Myocyte (in vitro differentiated cells): ENCODE measurements at places on chromosomes 13 and 19.

DNA sequence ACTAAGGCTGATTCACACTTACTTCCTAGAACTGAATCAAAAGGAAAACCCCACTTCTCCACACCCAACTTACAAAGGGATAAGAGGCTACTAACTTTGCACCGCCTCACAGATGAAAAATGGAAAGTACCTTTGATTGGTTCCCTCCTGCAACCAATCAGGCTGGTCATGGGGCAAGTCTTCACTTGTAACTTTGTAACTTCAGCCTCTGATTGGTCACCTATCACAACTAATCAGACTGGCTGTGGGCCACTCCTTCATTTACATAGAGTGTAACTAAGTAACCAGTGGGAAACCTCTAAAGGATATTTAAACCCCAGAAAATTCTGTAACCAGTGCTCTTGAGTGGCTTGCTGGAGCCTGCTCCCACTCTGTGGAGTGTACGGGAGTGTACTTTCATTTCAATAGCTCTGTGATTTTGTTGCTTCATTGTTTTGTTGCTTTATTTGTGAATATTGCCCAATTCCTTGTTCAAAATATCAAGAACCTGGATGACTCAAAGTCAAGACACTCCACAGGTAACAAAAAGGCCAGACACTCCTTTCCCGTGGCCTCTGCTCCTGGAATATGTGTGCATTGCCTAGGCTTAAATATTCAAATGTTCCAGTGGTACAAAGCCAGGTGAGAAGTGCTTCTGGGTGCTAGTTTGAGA lies 50.5 kb downstream of the RFC3 start:
- no peak for DNase-seq

DNA sequence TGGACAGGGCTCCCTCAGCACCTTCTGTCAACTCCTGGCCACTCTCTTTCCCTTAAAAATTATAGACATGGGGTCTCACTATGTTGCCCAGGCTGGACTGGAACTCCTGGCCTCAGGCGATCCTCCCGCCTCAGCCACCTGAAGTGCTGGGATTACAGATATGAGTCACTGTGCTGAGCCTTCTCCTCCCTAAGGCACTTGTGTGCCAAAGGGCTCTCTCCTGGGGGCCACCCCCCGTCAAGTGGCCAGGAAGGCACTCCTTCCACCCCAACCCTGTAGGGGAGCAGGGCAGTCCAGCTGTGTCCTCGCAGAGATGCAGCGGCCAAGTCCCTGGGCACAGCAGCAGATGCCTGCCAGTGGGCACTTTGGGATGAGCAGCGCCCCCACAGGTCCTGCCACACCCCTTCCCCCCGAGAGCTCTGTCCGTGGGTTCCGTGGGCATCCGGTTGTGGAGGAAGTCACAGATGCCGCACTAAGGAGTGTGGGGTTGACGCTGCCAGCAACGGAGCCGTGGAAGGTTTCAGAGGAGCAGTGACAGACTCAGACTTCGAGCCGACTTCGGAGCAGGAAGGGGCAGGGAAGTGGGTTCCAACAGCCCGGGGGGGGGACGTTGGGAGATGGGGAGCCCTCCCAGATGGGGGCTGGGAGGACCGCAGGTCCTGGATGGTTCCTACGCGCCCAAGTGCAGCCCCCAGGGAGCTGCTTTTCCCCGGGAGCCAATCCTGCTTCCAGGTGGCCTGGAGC lies 3.3 kb upstream of the UQCR11 start:
- no peak for DNase-seq

DNA sequence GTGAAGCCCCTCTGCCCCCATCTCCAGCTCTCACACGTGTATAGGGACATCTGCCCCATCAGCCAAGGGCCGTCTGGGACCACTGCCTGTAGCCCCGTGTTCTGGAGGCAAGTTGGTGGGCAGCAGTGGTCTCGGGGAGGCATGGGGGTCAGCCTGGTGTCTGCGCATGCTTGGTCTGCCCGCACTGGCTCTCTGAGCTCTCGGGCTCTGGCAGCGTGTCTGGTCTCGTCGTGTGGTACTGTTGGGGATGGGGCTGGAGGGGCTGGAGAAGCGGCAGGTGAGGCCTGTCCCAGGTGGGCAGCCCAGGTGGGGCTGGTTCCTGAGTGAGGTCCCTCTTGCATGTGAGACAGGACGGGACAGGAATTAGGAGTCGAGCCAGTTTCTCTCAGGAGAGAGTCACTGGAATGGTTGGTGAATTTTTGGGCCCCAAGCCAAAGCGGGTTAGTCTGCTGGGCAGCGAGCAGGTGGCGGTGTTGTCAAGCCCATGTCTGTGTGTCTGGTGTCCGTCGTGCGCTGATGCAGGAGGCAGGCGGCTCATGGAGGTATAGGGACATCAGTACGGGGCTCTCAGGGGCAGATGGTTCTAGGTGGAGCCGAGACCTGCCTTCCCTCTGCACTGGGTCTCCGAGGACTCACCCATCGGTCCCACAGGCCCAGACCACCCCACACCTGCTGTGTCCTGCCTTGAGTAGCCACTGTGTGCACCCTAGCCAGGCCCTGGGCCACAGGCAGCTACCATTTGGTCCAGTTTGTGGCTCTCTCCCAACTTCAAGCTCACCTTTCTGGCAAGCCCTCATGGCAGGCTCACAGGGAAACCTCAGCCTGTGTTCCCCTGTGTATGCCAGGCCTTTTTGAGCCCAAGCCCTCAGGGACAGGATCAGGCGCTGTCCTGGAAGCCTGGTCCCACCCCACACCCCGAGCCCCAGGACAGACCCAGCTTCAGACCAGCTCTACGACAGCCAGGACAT lies 18.2 kb downstream of the COMP start:
- no peak for DNase-seq

- peak; percentile 12 for DNase-seq
These were observed 30.7 kb downstream of the HTR2A start for GRCh38 chr13:46866150-46866549.

GRCh38 chr13:38542601-38543000 lies 144.3 kb upstream of the FREM2 start:
- peak; percentile 60 for DNase-seq

GRCh38 chr13:37288057-37288720 lies 182.7 kb upstream of the CSNK1A1L start:
- no peak for DNase-seq

DNA sequence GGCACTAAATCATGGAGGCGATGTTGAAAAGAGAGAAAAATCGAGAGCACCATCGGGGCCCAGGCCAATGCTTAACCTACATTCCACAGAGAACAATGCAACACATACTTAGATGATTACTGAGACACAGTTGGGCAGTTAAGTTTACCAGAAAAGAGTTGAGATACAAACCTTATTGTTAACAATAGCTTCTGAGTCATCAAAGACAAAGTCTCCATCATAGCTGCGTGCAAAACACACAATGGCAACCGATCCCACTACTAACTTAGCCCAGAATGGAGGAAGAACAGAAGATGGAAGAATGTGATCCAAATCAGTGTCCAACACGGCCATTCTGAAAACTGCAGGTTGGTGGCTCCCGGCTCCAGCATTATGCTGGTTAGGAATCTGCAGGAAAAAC lies 6.2 kb downstream of the TMTC4 start:
- DNase-seq: peak; percentile 3

DNA sequence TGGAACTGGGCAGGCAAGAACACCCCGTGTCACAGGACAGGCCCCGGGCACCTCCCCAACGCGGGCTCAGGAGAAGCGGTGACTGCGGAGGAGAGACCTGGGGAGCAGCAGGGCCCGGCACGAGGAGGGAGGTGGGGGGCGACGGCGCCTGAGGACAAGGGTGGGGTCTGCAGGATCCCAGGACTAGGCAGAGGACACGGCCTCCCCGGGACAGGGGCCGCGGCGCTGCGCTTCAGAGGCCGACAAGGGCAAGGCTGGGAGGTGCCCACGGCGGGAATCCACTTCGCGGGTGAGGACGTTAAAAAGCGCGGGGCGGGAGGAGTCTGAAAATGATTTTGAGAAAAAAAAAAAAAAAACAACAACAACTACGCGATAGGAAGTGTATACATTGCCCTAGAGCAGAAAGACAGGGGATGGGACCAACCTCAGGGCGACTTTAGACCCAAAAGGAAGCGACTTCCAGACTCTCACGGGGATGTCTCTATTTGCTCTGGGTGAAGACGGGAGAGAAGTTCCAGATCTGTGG lies 44.9 kb downstream of the ZNF611 start:
- no peak for DNase-seq

- DNase-seq: no peak
These were observed 11.3 kb upstream of the LPAR6 start for GRCh38 chr13:48424212-48424611.

DNA sequence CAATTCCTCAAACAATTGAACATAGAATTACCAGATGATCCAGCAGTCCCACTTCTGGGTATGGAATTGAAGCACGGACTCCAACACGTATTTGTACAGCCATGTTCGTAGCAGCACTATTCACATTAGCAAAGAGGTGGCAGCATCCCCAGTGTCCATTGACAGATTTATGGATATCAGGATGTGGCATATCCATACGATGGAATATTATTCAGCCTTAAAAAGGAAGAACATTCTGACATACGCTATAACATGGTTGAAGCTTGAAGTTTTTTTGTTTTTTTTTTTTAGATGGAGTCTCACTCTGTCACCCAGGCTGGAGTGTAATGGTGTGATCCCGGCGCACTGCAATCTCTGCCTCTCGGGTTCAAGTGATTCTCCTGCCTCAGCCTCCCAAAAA lies 220.6 kb downstream of the ZIC5 start:
- no peak for DNase-seq

DNA sequence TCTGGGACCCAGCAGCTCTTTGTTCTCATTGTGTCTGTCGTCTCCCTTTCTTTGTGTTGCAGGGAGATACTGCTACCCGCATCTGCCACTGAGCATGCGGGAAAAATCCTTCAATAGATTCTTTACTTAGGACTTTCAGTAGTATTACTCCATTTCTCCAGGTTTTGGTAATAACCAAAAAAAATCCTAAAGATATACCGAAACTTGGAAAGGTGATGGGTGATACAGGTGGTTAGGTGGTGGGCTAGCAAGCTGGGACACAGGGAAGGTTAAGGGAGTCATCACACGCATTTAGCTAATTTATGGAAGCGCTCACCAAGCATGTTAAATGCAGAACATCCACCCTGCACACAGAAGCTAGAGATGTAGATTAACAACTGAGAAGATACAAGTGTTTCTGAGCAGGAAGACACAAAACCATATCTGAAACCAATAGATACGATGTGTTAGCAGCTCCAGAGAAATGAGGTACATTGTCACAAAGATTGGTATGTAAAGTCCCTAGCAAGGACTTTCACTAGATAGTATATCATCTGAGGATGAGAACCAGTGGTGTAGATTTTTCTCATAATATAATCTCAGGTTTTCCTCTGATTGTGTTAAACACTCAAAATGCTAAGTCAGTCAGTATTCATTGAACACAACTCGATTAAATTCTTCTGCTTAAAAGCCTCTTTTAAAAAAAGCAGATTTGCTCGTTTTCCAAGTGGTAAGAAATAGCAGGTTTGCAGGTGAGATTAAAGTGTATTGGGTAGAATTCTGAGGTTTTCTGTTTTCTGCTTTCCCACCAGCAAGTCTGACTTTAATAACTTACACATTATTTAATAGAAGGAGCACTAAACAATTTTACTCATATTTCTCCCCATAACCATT lies 1.2 kb upstream of the SLAIN1 start:
- DNase-seq: no peak

DNA sequence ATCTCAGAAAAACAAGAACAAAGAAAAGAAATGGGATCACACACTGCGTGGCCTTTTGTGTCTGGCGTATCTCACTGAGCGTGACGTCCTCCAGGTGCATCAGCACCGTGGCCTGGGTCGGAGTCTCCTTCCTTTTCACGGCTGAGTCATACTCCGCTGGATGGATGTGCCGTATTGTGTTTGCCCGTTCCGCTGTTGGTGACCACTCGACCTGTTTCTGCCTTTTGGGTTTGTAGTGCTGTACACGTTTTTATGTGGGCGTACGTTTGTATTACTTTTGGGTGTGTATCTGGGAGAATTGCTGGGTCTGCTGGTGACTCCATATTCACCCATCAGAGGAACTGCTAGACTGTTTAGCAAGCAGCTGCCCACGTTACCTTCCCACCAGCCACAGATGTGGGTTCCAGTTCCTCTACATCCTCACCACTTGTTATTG lies 11.4 kb downstream of the ARID3A start:
- no peak for DNase-seq

GRCh38 chr19:498511-498891 lies 2.2 kb downstream of the MADCAM1 start:
- DNase-seq: no peak

DNA sequence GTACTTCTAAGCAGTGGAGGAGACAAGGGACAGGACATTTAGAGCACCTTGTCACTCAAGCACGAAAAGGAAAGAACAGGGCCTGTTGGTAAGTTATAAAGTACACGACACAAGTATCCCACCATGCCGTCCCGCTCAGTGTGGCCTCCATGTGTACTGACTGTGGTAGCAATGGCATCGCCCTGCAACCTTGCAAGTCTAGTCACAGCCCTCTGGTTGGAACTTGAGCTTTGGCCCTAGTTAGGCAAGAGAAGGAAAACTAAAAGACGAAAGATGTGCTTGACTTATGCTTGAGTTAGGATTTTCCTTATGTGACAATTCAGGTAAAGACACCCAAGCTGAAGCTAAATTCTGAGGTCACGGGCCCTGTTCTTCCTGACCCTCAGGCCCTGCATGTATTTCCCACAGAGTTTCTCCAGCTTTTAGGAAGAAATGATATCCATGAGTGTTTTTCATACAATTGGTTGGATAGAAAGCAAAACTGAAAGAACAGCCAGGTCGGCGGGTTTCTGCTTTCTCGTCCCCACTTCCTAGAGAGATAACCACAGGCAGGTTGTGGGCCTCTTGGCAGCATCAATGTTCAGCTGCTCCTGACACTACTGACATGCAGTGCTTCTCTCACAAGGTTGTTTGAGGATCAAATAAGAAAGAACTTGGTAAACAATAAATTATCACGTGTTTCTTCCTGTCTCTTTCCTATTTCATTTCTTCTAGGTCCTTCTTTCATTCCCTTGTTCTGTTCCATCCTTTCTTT lies 216.2 kb downstream of the IRS2 start:
- peak; percentile 13 for DNase-seq

GRCh38 chr13:23789576-23790346 lies 99.4 kb downstream of the MIPEP start:
- no peak for DNase-seq

DNA sequence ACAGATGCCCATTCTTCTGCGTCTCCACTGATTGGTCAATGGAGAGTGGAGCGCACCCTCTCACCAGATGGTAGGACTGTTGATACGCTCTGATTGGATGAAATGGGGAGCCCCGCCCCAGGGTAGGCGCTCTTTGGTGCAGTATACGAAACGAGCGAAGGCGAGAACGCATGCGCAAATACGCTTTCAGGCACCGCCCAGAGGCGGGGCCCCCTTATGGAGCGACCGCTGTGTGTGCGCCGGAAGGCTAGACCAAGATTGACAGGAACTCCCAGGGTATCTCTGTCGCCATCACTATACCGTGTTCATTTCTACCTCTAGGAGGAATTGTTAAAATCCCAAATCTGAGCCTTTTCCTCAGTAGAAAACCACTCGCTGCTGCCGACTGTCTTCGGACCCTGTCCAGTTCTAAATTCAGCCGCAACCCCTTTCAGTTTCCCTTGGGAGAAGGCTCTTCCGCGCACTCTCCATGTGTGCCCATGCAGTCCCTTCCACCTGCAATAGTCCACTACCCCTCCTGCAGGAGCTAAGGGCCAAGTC lies 720 bp upstream of the HNRNPL start:
- no peak for DNase-seq

GRCh38 chr19:44925114-44925891 lies 10.9 kb downstream of the APOC1 start:
- peak; percentile 98 for DNase-seq
